ENCODE measurements at places on chromosomes 5 and 9. TPM values are rescaled to one million over a fixed set of nuclear protein-coding genes. Genes with fewer than 3 reads are reported as not detected.

The UBE2D2 gene
- total RNA-seq, result 265 TPM

The NXNL2 gene
- not detected for total RNA-seq

GRCh38 chr5:27900761-27901160, 862.4 kb upstream of the CDH9 start:
- DNase-seq, result no peak

DNA sequence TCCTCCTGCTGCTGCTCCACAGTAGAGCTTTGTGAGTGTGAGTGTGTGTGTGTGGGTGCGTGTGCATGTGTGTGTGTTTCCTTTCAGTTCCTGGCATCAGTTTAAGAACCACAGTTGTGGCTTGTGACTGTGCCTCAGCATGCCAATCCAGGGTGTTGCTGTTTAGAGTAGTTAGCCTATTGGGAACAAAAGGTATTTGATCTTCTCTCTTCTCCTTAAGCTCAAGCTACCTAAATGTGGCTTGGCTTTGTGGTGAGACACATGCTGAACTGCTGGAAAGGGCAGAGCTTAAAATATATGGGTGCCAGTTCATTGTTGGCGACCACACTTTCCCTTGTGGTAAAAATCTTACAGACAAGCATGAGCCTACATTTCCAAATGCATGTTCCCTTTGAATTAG, 116.6 kb upstream of the BNC2 start:
- no peak for DNase-seq
